Stimulated activated CD4-positive, alpha-beta T cell treated with anti-CD3 and anti-CD28 coated beads, Interleukin-1b, Interleukin-23, amount 100 ng/mL, for 1 hour (primary cell): ENCODE measurements at places on chromosomes 4 and X.

DNA sequence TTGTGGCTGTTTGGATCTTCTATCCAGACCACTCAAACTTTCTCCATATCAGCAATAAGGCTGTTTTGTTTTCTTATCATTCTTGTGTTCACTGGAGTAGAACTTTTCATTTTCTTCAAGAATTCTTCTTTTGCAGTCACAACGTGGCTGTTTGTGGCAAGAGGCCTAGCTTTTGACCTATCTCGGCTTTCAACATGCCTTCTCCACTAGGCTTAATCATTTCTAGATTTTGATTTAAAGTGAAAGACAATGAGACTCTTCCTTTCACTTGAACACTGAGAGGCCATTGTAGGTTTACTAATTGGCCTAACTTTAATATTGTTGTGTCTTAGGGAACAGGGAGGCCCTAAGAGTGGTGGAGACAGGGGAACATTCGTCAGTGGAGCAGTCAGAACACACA, 19.1 kb downstream of the FGF2 start:
- DNase-seq: no peak

DNA sequence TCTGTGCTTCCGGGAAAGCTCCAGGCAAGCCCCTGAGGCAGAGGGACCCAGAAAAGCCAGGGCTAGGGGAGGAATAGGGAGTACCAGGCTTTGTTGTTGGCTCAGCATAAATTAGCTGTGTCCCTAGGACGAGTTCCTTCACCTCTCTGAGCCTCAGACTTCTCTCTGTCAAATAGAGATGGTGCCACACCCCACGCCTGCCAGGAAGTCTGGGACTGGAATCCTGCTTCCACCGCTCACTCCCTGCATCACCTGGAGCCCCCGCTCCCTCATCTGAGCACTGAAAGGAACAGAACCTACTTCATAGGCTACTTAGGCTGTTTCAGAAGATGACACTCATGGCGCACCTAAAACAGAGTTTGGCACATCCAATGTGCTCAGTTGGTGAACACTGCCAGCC, 8.1 kb upstream of the JAKMIP1 start:
- no peak for DNase-seq

DNA sequence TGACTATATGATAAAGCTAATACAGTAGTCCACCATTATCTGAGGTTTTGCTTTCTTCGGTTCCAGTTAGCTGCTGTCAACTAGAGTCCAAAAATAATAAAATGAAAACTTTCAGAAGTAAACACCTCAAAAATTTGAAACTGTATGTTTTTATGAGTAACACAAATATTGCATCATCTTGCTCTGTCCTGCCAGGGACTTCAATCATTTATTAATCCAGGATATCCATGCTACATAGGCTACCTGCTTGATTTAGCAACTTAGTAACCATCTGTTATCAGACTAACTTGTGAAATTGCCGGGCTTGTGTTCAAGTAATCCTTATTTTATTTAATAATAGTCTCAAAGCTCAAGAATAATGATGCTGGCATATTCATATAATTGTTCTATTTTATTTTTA, 1537.8 kb upstream of the PABPC4L start:
- no peak for DNase-seq

DNA sequence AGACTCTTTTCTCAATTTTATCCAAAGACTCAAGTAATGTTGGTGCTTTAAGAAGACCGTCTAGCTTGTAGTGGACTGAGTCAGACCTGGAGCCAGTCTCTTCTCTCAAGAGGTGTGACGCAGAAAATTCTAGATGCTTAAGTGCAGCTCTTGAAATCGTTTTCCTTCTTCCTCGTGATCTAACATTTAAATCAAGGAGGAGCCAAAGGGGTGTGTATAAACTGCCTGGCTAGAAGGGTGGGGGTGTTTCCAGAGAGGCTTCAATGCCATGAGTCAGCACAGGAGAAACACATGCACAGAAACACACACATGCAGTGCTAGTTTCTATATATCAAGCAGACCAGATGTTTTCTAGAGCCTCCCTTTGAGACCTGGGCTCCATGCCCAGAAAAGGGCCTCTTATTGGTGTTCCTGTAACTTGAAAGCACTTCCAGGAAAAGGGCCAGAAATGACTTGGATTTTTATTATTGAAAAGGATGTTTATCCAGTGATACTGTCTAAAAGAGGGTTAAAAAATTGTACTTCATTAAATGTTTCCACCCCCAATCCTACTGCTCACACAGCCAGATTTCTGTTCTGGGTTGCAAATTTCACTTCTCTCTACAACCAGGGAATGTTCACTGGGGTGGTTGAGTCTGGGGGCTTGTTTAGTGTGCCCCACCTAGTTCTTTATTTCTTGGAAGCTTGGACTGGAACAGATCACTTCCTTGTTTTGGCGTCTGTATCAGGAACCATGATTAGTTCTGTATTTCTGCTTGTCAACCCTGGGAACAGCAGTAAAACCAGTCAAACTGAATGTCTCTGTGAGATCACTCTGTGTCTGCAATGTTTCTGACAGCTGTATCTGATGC, at the start of gene CLIC2:
TSS of gene CLIC2 (minus strand) at position 129 of the 851 bp plus-strand sequence. CDS start 187 bp downstream, outside the sequence.
- DNase-seq: no peak

DNA sequence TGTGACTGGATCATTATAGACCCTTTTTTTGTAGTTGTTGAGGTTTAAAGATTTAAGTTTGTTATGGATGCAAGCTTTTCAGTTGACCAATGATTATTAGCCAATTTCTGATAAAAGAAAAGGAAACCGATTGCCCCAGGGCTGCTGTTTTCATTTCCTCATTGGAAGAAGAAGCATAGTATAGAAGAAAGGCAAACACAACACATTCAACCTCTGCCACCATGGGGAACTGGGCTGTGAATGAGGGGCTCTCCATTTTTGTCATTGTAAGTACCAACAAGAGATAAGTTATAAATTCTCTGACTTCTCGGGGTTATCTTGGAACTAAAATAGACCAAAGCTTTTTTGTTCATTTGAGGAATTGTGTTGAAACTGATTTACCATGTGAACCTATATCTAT, at the start of gene CYBB:
TSS of gene CYBB (plus strand) at position 203 of the 400 bp plus-strand sequence. CDS start at position 222, 19 bp downstream.
- DNase-seq: no peak

GRCh38 chr4:88991746-88992145, 65.2 kb downstream of the FAM13A start:
- no peak for DNase-seq

DNA sequence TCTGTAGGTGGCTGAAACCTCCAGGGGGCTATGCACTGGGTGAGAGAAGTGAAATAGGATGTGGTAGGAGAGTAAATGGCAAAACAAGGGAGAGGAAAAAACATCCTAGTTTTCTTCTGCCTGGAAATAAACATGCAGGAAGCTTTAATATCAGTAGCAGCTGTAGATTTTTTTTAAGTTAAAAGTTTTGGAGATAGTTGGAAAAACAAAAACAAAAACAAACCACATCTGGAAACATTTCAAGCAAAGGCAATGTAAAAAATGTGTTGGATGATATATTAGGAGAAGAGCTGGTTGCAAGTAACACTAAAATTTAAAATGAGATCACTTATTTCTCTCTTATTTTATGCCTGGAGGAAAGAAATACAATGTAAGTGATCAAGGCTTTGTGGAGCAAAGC, 388.0 kb downstream of the SPRY1 start:
- DNase-seq: no peak

DNA sequence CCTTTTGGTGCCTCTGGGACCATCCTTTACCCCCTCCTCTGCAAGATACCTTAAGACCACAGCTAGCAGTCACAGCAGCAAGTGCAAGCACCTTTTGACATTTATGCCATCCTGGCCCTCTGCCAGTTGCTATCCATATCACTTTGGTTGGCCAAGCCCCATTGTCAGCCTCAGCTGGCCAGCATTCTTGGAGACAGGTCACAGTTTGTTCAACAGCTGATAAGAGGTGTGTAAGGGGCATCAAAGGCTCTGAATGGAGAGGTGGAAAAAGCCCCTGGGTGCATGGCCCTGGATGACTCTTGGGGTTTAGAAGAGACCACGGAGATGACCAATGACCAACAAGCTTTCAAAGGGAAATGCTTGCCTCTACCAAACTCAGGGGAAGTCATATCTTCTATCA, 133.6 kb upstream of the MAMLD1 start:
- no peak for DNase-seq

DNA sequence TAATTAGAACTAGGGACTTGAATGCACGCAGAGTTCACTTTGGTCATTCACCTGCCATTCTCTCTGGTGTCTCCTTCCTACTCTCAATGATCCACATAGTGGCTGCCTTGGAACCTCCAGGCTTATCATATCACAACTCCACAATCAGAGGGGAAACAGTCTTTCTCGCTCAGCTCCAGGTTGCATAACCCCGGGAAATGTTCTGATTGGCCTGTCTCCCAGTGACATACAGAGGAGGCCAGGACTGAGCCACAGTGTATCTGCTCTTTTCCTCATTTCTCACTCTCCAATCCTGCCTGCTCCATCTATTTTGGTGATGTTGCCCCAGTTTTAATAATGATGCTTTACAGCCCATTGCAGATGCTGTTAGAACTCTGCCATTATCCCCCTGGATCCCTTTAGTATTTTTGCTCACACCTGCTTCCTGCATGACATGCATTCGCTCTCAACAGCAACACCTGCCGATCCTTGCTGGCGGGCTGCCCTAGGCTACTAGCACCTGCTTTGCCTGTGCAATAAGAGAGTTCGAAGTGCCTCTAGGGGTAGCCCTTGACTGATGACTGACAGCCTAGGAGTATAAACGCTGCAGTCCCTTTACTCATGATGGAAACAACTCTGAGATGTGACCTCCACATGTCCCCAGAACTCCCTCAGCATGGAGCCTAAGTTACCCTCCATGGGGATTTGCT, 211.3 kb upstream of the RPS6KA3 start:
- DNase-seq: no peak

- no peak for DNase-seq
Observed at GRCh38 chr4:54727346-54727745, 69.6 kb downstream of the KIT start.

GRCh38 chr4:53355930-53356521, 9.8 kb downstream of the SCFD2 start:
- DNase-seq: no peak

DNA sequence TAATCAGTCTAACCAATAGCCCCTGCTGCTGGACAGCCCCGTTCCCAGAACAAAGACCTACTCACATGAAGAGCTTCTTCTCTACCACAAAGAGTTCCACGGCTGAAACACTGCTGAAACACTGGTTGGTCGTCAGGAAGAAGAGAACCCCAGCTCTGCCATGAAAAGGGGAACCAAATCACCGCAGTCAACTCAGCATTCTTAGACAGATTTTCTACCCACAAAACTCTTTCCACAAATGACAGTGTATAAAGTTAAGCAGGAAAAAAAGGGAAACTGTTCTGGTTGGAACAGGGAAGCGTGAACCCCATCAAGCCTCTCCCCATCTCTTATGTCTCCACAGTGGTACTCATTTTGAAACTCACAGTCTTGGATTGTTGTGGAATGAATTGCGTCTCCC, 57.3 kb downstream of the ABCG2 start:
- no peak for DNase-seq

GRCh38 chrX:134764202-134764785, 106.0 kb upstream of the PLAC1 start:
- DNase-seq: no peak

GRCh38 chr4:148182230-148182911, 259.8 kb downstream of the NR3C2 start:
- no peak for DNase-seq

- no peak for DNase-seq
Observed at GRCh38 chr4:37990731-37991245, 30.6 kb downstream of the PTTG2 start.

GRCh38 chr4:151712777-151713176, 48.0 kb downstream of the GATB start:
- DNase-seq: no peak

DNA sequence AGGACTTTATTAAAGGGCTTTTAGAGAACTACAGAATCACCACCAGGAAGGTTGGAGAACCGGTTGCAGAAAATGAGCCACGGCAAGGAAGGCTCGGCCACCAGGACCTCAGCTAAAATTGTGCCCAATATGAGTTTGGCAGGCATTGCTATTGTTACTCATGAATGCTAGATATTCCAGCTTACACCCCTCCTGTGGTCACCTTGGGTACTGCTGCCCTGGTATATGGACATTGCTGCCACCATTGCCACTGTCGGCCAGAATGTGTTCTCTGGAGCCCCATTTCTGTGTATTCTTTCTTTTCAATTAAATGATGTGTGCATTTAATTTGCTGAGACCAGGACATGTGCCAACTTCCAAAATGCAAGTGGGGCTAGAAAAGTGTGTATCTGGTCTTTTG, 626.7 kb upstream of the BOD1L1 start:
- DNase-seq: no peak

- DNase-seq: no peak
Observed at GRCh38 chr4:20248155-20248558, 3.5 kb upstream of the SLIT2 start.

DNA sequence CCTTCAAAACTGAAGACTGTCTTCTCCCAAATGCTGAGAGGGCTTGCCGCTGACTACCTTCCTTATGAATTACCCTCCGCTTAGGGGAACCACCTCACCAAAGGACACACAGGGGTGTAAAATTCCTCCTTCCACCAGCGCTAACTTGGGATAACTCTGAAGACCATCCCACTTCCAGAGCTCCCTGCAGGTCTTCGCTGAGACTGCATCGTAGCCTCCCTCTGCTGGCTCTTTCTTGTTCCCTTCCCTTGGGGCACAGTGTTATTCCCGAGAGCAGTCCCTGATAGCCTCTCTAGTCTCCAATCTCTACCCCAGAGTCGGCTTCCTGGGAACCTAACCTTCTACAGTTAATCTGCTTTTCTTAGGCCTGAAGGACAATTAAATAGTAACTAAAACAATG, 725.5 kb upstream of the ATOH1 start:
- no peak for DNase-seq

- no peak for DNase-seq
Observed at GRCh38 chr4:138235419-138235952, 6.7 kb downstream of the SLC7A11 start.

- no peak for DNase-seq
Observed at GRCh38 chr4:76420762-76421581, at the start of gene CCDC158. TSS of gene CCDC158 (minus strand) at chr4:76421141. CDS start at chr4:76403207, 17,934 bp downstream.

- DNase-seq: no peak
Observed at GRCh38 chr4:126779001-126779400, 853.8 kb upstream of the INTU start.

GRCh38 chr4:88143504-88143903, 14.9 kb downstream of the ABCG2 start:
- no peak for DNase-seq

GRCh38 chr4:56082829-56083228, 134.1 kb downstream of the CEP135 start:
- DNase-seq: no peak

- DNase-seq: no peak
Observed at GRCh38 chr4:186770481-186771175, 47.0 kb upstream of the FAT1 start.

DNA sequence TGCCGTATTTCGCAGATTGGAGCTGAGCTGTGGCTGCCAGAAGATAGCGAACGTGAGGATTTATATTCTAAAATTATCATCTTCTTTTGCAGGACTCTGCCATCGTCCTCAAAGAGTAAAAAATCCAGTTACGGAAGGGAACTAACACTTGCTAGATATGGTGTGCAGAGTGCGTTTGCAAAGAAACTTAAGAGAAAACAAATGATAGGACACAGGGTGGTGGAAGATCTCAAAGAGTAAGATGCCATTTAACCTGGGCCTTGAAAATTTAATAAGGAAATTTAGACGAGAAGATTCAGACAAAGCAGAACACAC, 566 bp downstream of the LARP7 start:
- no peak for DNase-seq

- DNase-seq: no peak
Observed at GRCh38 chr4:138555584-138555983, 313.4 kb upstream of the SLC7A11 start.

- no peak for DNase-seq
Observed at GRCh38 chr4:115152081-115152480, 38.7 kb upstream of the NDST4 start.
